ENCODE measurements at places on chromosomes 13 and 19.

GRCh38 chr19:57813919-57814504, 701 bp downstream of the ZNF552 start:
- no peak for DNase-seq

- DNase-seq: no peak
Measured at GRCh38 chr13:108069521-108070210, 145.7 kb downstream of the LIG4 start.

DNA sequence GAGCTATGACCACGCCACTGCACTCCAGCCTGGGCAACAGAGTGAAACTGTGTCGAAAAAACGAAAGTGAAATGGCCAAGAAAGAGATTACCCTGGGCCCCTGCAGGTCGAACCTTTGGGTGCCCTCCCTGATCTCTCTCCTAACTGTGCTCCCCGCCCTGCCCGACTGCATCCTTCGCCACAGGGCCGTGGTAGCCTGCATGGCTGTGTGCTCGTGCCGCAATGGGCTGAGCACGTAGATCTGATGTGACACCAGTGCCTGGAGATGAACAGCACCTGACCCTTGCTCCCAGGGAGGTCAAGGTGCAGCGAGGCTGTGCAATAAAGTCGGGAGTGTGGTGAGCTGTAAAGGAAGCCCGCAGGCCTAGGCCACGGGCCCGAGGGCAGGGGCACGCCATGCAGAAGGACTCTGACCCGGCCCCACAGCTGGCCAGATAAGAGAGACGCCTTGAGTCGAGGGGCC, 60.2 kb downstream of the PEX11G start:
- no peak for DNase-seq

DNA sequence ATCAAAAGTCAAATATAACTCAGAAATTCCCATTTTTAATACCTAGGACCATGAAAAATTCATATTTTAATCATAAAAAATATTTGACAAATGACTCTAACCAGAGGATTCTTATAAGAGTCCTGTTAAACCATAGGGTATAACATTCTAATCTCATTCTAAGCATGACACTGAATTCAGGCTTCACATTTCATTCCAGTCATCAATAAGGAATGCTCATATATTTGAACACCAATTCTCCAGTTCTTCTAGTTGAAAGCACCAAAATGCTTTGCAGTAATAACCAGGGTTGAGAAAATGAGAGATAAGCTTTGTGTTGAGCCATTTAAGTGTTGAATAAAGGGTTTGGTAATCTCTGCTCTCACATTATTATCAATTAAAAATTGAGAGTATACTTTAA, 147.5 kb downstream of the VWA8 start:
- no peak for DNase-seq

- DNase-seq: no peak
Measured at GRCh38 chr13:80336370-80336769, 4.6 kb downstream of the SPRY2 start.

- DNase-seq: no peak
Measured at GRCh38 chr13:22063416-22064124, 392.7 kb downstream of the FGF9 start.

- no peak for DNase-seq
Measured at GRCh38 chr13:37446503-37446902, 152.1 kb downstream of the POSTN start.

DNA sequence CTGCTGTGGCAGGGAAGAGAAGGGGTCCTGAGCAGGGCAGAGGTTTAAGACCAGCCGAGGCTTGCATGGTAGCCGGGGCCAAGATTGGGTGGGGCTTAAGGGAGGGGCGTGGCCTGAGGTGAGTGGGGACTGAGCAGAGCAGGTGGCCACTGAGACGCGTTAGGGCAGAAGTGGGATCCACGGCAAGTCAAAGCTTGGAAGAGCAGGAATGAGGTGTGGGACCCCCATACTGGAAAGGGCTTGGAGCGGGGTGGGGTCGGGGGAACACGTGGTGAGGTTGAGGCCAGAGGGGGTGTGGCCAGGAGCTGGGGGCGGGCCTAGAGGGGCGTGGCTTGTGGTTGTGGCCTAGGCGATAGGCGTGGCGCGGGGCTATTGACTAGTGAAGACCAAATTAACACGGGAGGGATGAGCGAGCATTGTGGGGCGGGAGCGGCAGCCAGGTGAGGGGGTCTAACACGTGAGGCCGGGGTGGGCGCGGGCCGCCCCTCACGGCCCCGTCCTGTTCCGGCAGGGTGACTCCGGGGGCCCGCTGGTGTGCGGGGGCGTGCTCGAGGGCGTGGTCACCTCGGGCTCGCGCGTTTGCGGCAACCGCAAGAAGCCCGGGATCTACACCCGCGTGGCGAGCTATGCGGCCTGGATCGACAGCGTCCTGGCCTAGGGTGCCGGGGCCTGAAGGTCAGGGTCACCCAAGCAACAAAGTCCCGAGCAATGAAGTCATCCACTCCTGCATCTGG, 3.3 kb downstream of the CFD start:
- DNase-seq: no peak

All from head of caudate nucleus (tissue), 42 donors.